EH (cell line): ENCODE measurements at places on chromosomes 2 and 18.

- DNase-seq, result peak; percentile 84
Measured at GRCh38 chr18:49476664-49477411, 10.2 kb downstream of the C18orf32 start.

- DNase-seq, result no peak
Measured at GRCh38 chr2:120406566-120406965, 60.6 kb downstream of the INHBB start.

- DNase-seq, result peak; percentile 73
Measured at GRCh38 chr2:118221536-118222272, 133.4 kb downstream of the INSIG2 start.

DNA sequence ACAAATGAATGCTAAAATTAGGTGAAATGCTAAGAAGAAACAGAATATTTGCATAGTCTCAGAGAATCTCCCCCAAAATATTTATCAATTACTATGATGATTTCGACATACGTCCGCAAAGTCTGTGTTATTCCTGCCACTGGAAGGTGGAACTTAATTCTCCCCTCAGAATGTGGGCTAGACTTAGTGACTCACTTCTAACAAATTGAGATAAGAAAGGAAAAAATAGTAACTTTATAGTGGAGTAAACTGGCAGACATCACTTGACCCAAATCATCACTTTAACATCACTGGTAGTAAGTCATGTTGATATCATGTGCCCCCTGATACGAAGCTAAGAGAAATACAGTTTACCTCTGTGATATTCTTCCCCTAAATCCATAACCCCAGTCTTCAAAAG is 23.5 kb downstream of the HADHB start:
- peak; percentile 32 for DNase-seq
